ENCODE measurements at places on chromosomes 3 and 15.

DNA sequence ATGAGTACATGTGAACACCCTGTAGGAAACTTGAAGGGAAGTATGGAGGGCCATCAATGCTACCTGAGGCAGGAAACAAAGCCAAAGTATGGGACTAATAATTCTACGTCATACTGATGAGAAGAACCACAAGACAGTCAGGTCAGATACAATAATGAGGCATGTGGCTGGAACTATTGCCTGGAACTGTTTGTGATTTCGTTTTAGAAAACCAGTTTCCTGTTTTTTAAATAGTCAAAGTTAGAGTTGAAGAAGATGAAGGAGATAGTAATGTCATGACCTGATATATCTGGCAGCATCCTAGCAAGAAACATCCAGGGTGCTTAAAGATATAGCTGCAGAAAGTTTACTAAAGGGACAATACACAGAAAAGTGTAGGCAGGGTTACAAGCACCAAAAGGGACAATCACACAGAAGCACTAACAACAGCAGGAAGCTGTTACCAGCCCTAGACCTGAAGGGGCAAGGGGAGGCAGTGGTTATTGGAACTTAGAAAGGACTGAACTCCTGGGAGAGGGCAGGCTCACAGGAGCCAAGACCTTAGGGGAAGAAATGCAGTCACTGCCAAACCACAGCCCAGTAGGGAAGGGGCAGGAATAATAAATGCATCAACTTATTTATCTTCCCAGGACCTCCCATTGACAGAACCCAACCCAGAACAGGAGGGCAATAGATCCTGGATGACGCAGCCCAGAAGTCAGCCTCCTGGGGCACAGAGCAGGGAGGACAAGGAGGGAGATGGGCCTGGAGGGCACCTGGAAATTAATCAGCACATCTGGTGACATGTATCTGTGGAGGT is 302.1 kb upstream of the STT3B start:
- DNase-seq, result no peak

- no peak for DNase-seq
Measured at GRCh38 chr3:12356996-12357395, 68.1 kb downstream of the PPARG start.

- no peak for DNase-seq
Measured at GRCh38 chr3:51519848-51520247, 18.7 kb upstream of the RAD54L2 start.

DNA sequence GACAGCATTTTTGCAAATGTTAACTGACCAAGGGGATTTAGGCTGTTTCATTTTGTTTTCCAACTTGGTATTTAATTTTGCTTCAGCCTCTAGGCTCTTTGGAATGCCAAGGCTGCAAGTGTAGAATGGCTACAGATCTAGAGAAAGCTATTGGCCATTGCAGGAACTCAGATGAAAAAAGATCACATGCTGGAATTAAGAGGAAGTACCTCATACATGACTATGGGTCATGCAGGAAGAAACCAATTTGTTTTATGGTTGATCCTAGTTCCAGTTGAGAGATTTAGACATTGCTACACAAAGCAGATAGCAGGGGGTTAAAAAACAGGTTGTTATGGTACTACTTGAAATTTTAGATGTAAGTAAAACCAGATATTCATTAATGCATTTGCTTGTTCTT is 12.7 kb upstream of the CLDN16 start:
- DNase-seq, result no peak

DNA sequence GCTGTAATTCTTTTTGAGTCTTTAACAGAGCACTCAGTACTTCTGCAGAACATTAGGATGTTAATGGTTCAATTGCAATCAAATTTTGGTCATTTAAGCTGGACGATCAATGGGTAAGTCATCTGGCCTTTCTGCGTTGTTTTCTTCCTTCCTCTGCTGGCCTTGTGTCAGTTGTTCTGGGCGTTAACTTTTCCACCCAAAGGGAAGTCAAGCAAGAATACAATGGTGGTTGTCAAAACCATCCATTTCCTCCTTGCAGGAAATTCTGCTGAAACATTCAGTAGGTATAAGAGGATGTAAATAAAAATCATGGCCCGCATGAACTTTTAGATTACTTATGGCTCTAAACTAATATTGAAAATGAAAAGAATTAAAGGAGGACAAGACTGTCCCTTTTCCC is 584.0 kb downstream of the GRM7 start:
- DNase-seq, result no peak

- no peak for DNase-seq
Measured at GRCh38 chr3:10855871-10856662, 40.0 kb downstream of the SLC6A11 start.

- DNase-seq, result no peak
Measured at GRCh38 chr3:113897373-113897777, 50.4 kb upstream of the ZDHHC23 start.

GRCh38 chr3:24377218-24377993 is 117.2 kb downstream of the THRB start:
- no peak for DNase-seq

DNA sequence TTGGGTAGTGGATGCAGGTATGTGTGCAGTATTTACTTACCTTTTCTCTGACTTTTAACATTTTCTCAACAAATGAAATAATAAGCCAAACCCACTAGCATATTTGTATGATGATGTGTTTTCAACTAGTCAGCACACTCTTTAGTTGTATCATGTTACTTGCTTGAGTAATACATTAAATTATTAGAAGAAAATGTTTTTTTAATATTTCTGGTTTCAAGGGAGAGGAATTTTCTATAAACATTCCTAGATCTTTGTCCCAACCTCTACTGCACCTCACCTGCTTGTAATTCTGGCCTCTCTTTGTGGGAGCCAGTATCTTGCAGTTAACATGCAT is 161.8 kb upstream of the CBLB start:
- DNase-seq, result no peak

DNA sequence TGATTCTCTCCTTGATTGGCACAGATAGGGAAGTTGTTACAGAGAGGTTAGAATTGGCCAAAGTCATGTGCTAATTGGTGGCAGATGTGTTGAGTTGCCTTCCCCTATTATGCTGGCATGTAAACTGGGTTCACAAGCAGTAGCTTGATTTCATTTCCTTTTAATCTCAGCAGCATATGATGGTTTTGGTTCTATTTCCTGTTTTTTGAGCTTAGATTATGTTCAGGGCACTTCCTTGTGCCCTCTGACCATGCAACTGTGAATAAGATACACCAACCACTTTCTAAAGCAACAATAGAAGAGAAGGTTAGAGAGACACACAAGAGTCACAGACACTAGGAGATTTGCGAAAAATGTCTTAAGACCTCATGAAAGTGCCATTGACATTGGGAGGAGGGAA is 16.5 kb downstream of the HPS3 start:
- DNase-seq, result no peak

DNA sequence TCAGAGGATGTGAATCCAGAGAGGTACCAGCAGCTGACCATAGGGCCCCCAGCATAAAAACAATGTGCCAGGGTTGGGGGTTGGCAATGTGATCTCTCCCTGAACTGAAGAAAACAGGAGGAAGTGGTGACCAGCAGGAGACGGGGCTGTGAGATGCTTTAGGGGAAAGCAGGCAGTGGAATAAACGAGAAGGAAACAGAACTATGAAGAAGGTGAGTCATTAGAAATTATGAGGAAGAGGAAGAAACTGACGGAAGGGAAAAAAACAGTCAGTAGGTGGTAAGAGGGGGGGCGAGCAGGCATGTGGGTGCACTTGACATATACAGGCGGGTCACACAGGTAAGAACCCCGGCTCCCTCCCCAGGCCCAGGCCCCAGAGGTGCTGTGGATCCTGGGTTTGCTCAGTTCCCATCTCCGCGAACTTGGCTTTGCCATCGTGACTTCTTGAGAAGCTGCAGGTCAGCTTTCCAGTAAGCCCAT is 42.2 kb upstream of the B3GNT5 start:
- no peak for DNase-seq

DNA sequence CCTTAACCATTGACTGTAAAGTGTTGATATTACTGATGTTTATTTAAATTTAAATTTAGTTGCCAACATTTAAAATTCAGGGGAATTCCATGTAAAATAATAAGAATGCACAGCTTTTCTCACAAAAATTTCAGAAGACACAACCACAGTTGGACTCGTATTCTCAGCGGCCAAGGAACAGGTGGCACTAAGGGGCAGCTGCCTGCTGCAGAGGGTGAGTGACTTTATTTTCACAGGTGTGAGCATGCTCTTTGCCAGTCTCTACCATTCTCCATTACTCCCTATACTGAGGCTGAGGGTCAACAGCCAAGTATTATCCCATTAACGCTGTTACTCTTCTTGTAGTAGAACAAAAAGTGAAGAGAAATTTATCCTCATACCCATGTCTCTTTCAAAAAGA is 92.1 kb upstream of the GADL1 start:
- DNase-seq, result no peak

DNA sequence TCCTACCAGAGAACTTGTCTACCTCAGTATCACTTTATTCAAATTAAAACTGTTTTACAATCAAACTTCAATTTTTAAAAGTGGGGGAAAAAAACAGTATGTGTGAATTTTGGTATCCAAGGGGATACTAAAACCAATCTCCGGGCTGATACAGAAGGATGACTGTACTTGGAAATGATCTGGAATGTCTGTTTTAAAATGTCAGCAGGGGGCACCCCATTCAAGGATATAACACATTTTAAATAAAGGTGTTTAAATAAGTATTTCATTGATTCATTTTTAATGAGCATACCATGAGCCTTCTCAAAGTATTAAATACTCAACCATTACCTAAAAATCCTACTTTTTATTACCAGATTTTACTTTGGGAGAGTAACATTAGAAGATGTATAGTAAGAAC is 67.9 kb downstream of the ULK4 start:
- DNase-seq, result no peak

- DNase-seq, result no peak
Measured at GRCh38 chr3:140252812-140253656, 318.0 kb downstream of the CLSTN2 start.

GRCh38 chr3:82114589-82114988 is 353.1 kb upstream of the GBE1 start:
- DNase-seq, result no peak

- DNase-seq, result no peak
Measured at GRCh38 chr3:71446260-71446659, 137.3 kb downstream of the FOXP1 start.

GRCh38 chr15:77616072-77616471 is 16.6 kb downstream of the LINGO1 start:
- DNase-seq, result no peak

GRCh38 chr3:129727707-129728106 is 121.2 kb upstream of the PLXND1 start:
- no peak for DNase-seq

All from nucleus accumbens (tissue), 56 donors.